ENCODE measurements at places on chromosomes 7 and 10.

GRCh38 chr7:365593-365992 is 75.6 kb downstream of the FOXL3 start:
- no peak for DNase-seq

DNA sequence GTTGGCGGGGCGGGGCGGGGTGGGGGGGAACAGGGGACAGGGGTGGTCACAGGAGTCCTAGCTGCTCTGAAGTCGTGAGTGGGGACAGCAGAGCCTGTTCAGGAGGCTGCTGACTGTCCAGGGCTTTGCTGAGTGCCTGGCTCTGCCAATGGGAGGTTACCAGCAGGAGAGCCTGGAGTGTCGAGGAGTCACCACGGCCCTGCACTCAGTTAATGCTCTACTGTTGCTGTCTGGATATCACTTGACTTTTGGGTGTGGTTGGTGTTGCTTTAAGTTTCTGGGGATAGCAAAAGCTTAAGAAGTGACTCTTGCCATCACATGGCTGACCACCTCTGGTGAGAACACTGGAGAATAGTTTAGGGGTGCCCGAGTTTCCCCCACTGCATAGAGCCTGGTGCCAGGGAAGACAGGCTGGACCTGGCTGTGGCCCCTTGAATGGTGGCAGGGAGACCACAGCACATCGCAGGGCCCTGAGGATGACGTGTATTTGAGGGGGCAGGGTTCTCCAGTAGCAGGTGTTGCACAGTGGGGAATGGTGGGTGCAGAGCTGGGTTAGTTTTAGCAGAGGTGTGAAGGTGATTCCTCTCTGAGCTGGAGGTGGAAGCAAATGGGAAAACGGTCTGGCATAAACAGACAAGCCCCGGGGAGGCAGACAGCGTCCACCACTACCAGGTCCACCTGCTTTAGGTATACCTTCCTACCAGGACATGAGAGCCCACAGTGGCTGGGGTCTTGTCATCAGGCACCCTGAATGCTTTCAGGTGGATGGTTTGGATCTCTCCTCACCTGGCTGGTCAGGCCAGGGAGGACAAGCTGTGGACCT is 54.2 kb upstream of the CAMK2B start:
- no peak for DNase-seq

GRCh38 chr7:122844191-122844988 is 41.9 kb downstream of the CADPS2 start:
- DNase-seq: no peak

GRCh38 chr10:50464004-50464409 is 159.7 kb downstream of the SGMS1 start:
- DNase-seq: no peak

- DNase-seq: no peak
Observed at GRCh38 chr10:6499974-6500373, 80.1 kb downstream of the PRKCQ start.

DNA sequence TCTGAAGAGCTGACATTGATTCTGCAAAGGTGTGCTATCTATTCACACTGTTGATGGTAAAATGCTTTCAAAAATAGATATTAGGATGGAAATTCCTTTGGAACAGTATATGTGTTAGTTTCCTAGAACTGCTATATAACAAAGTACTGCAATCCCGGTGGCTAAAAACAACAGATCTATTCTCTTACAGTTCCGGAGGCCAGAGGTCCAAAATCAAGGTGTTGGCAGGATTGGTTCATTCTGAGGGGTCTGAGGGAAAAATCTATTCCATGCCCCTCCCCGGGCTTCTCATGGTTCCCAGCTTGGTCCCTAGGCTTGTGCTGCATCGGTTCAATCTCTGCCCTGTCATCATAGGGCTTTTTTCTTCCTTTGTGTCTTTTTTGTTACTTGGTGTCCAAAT is 79.9 kb downstream of the ADD3 start:
- no peak for DNase-seq

- DNase-seq: no peak
Observed at GRCh38 chr10:30494558-30494957, 60.6 kb downstream of the MAP3K8 start.

DNA sequence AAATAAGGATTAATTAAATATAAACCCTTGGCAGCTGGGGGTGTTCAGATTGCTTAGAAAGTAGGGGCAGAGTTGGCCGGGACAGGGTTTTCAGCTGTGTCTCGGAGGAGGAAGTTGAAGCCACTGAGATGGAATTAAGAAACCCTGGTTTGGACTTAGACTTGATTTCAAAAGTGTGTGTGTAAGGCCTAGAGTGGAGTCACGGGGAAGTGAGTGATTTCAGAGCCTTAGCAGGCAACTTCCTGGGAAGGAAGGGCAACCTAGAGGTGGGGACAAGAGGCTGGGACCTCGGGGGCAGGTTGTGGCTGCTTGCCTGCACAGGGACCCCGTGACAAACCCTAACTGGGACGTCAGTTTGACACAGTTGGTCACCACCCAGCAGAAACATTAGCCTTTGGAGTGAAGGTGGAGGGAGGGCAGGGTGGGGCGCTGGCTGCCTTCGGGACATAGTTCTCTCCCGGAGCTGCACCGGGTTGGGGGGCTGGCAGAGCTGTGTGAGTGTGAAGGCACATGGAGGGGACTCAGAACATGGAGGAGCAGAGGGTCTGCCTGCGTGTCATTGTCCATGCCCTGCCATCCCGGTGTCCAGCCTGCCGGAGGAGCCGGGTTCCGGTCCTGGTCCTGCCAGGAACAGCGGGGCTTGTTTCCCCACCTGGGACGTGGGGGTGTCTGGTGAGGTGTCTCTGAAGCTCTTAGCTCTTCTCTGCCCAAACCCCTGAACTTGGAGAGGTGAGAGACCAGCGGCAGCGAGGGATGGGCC is 1.8 kb downstream of the BRI3 start:
- DNase-seq: no peak

DNA sequence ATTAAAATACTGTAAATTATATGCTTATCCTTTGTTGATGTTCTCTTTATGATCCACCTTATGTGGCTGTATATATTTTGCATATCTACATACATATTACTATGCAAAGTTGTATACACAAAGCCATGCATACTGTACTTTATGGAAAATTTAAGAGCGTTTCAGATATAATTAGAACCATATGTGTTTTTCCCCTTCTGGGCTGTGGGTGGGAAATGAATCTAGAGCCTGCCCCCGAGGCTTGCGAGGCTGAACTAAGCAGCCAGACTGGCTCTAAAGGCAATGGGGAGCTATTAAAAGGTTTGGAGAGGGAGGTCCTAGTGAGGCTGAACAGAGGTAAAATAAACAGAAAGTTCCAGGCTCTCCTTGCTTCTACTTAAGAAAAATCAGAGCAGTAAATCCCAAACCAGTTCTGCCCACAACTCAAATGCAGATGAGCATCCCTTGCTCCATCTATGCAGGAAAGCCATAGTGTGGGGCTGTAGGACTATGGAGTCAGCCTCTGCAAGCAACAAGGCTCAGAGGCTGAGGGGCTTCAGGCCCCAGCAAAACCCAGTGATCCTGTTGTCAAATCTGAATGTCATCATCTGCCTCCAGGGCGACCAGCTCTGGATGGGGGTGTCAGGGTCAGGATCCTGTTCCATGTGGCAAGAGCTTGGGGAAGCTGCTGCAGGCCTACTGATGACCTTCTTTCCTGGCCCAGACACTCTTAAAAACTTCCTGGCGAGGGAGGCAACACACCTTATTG is 14.1 kb upstream of the DDIT4 start:
- DNase-seq: no peak
